ENCODE measurements at places on chromosomes 1 and 21.
A peak's percentile ranks its signal among the peaks of the same experiment; 100 is the strongest.

- DNase-seq = no peak
Observed at GRCh38 chr21:43367296-43367695, 59.6 kb downstream of the SIK1 start.

DNA sequence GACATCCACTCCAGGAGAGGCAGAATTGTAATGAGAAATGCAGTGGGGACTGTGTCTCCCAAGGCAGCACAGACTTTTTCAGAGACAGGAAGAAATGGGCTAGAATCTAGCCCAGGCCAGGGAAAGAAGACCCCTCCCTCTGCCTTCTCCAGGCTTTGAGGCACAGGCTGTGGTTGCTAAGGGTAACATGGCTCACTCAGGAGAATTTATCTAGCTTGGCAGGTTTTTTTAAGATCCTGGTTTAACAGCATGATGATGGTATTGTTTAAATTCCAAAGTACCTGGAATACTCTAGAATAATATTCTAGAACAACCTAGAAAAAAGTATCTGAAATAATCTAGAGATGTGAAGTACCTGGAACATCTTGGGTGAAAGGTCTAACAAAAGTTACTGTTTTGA, 125.6 kb downstream of the URB2 start:
- no peak for DNase-seq

DNA sequence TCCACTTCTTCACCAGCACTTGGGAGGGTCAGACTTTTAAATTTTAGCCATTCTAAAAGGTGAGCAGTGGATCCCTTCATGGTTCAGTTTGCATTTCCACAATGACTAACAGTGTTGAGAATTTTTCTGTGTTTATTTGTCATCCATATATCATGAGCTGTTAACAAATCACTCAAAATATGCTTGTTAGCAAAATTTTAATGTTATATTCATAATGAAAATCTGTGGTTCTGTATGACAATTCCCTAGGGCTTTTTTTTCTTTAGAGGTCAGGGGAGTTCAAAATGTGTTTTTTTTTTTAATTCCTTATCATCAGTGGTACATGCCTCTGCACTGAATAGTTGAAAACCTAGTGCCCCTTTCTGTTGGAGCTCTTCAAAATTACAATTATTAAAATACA, 682.2 kb upstream of the ADGRL2 start:
- no peak for DNase-seq

- no peak for DNase-seq
Observed at GRCh38 chr21:18368205-18368604, 35.4 kb downstream of the TMPRSS15 start.

- DNase-seq = peak; percentile 50
Observed at GRCh38 chr1:66326867-66327266, 207.1 kb upstream of the SGIP1 start.

DNA sequence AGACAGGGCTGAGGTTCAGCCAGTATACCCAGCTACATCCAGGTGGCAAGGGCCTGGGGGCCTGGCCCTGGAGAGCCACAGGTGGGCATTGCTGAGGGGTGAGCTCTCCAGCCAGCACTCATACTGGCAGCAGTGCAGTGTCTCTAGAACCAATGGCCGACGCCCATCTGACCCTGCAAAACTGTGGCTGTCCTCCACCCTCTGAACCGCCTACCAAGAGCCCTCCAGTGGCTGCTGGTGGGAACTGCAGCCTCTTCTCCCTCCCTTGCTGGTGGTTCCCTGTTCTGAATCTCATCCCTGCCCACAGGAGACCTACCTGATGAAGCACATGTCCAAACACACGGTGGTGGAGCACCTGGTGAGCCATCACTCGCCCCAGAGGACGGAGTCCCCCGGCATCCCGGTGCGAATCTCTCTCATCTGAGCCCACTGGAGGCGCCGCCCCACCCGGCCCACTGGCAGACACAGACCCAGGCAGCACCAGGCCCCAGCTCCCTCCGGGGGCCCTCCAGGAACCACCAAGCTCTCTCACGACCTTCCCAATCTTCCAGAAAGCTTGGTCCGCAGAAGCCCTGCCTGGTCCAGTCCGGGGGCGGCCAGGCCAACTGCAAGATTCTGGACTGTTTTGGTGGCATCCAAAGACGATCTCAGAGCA, 22.1 kb downstream of the A3GALT2 start:
- peak; percentile 74 for DNase-seq

- no peak for DNase-seq
Observed at GRCh38 chr1:168686666-168687065, 42.3 kb downstream of the DPT start.

- peak; percentile 57 for DNase-seq
Observed at GRCh38 chr1:147273409-147274336, 31.2 kb downstream of the CHD1L start.

DNA sequence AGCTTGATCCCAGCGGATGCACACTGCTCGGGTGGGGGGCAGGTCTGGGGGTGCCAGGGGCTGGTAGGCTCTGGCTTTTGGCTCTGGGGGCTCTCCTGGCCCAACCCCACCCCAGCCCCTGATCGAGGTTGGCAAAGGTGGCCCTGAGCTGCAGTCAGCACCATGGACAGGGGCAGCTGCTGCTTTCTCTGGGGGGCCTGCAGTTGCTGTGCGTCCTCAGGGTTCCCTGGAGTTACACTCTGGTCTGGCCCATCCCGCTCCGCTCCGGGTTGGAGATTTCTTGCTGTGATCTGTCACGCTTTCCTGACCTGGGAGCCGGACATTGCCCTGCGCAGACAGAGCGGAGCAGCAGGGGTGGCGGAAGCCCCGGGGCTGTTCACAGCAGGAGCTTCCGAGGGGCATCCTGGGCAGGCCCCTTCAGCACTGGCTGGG, 8.0 kb upstream of the PLCH2 start:
- DNase-seq = no peak

Data from activated CD4-positive, alpha-beta T cell treated with anti-CD3 and anti-CD28 coated beads, Interleukin-10, Interleukin-2, amounts not matched to agents 100 ng/mL and 50 ng/mL, durations not matched to agents 16 hours and 8 hours (primary cell).